Right renal pelvis (tissue), 4 donors: ENCODE measurements at places on chromosomes 4 and X.

DNA sequence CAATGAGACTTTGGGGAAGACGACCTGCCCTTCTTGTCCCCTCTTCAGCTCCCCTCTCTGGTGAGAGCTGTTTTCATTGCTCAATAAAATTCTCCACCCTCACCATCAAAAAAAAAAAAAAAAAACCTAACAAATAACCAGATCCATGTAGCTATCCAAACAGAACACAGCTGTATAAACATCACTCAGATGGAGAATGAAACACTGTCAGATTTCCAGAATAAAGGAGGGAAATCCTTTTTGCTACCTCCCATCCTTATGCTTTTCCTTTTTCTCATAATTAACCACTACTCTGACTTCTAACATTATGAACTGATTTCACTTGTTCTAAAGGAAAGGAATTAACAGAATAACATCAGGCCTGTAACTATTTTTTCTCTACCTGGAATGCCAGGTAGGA is 155.6 kb downstream of the PPP4R3C start:
- DNase-seq = no peak

GRCh38 chrX:99914635-99915034 is 495.4 kb downstream of the PCDH19 start:
- no peak for DNase-seq

- DNase-seq = no peak
These were observed 6.6 kb downstream of the OCIAD2 start for GRCh38 chr4:48899950-48900349.

DNA sequence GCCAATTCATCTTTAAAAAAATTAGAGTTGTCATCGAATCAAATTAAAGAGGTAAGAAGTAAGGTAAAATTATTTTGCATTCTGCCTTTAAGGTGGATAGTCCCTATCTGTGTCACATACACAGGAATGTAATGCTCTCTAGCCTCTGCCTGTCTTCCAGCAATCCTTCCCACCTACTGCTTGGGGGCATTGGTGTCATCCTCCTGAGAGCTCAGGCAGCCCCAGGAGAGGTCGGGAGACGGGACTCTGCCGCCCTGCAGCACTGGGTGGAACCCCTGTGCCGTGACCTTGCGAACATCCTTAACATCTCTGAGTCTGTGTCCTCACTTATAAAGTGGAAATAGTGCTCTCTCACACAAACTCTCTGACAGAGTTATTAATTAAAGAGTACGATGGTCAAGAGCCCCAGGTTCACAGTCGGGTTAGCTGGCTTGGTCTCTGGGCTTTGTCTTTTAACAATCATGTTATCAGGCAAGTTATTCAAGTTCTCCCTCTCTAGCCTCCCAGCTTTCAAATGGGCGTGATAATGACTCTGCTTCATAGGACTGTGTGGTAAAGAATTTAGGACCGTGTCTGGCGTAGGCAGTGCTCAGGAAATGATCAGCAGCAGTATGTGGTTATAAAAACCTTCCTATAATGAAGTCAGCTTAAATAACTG is 10.2 kb downstream of the TLR3 start:
- no peak for DNase-seq

DNA sequence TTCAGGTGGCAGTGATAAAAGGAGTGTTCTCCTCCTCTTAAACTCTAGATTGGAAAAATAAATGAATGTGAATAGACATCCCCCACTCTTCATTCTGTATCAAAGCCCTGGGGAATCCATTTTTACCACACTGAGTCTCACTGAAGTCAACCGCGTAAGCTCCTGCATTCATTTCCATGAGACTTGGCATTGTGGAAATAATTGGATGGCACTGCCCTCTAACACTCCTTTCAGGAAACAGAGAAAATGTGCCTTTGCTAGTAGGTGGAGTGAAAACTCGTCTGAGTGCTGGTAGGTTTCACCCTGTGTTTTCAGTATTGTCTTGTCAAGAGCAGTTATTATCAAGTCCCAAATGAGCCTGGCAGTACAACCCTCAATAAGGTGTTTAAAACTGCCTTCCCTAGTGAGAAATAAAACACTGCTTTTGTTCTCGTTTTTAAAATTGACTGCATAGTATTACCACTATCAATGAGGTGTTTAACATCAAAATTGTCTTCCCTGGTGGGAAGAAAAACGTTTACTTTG is 9.7 kb upstream of the CDKN2AIP start:
- DNase-seq = no peak

DNA sequence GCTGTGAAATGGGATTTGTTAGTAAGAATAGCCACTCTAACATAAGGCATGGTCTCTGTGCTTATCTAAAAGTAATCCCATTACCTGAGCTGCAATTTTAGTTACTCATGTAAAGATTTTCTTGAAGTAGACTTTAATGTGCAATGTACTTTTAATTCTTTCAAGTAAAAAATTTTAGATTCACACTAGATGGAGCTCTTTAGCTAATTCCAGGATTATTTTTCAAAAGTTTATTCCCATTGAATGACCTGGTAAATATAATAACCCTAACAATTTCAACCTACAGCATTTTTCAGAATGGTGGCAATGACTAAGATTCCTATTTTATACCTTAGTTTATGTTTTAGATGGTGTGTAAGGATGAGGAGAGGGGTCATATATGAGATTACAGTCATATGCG is 18.1 kb downstream of the USP38 start:
- no peak for DNase-seq

- DNase-seq = no peak
These were observed 54.1 kb upstream of the IBSP start for GRCh38 chr4:87745064-87745807.

DNA sequence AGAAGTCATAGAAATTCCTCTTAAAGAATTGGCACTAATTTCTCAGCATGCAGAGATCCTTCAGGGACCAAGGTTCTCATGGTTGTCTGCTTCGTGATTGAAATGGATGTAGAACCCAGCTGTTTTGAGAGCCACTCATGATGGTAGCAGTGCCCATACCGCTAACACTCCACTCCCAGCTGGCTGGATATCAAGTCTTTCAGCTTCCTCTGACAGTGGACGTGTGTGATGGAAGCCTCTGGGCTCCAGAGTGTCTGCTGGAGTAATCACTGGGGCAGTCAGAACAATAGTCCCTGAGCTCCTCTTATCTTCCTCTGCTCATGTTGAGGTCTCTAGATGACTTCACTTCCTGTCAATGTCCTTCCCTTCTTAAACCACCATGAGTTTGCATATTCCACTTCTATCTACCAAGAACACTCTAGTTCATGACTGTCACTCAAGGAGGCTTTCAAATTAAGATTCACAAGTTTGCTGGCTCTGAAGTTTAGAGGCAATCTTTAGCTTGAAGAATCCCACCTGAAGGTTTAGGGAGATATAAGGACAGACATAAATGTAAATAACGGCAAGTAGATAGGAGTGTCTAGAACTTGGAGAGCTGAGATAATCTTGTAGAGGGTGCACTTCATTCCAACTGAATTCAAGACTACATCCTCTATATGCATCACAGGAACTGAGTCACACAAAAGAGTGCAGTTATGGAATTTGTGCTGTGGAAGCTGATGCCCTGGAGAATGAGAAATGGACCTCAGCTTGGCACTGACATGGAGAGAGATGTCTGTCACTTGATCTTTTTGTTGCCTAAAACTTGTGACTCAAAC is 64.5 kb upstream of the WDR1 start:
- DNase-seq = no peak

GRCh38 chr4:175805846-175806245 is 6.2 kb downstream of the GPM6A start:
- DNase-seq = no peak
